ENCODE measurements at places on chromosomes 4 and X.

- DNase-seq, result no peak
Measured at GRCh38 chrX:107851215-107851614, 25.5 kb downstream of the MID2 start.

GRCh38 chr4:83010522-83011318, at the start of gene LIN54:
LIN54 (minus strand) TSS chr4:83010823; CDS start chr4:82984844, 25,979 bp downstream.
- peak; percentile 51 for DNase-seq

DNA sequence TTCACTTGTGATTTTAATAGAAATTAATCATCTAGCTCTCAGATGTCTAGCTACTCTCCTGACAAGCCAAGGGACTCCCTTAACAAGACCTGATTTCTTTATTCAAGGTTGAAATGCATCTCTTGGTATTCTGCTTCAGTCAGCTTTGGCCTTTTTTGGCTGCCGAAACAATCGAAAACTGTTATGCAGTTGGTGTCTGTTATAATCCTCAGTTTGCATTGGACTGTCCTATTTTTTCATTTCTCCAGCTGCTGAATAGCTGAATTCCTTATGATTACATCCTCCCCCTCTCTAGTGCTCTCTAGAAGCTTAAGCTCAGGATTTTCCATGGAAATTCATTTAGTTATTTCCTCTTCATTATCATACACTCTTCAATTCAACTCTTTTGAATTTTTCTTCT, 177.2 kb downstream of the TRIML1 start:
- no peak for DNase-seq

- DNase-seq, result no peak
Measured at GRCh38 chr4:101555341-101555880, 208.1 kb upstream of the PPP3CA start.

- DNase-seq, result peak; percentile 12
Measured at GRCh38 chr4:104966349-104967033, 180.2 kb upstream of the TET2 start.

- peak; percentile 23 for DNase-seq
Measured at GRCh38 chrX:38987198-38987651, 186.0 kb downstream of the MID1IP1 start.

GRCh38 chr4:82213485-82214417, 160.0 kb downstream of the HNRNPD start:
- no peak for DNase-seq

DNA sequence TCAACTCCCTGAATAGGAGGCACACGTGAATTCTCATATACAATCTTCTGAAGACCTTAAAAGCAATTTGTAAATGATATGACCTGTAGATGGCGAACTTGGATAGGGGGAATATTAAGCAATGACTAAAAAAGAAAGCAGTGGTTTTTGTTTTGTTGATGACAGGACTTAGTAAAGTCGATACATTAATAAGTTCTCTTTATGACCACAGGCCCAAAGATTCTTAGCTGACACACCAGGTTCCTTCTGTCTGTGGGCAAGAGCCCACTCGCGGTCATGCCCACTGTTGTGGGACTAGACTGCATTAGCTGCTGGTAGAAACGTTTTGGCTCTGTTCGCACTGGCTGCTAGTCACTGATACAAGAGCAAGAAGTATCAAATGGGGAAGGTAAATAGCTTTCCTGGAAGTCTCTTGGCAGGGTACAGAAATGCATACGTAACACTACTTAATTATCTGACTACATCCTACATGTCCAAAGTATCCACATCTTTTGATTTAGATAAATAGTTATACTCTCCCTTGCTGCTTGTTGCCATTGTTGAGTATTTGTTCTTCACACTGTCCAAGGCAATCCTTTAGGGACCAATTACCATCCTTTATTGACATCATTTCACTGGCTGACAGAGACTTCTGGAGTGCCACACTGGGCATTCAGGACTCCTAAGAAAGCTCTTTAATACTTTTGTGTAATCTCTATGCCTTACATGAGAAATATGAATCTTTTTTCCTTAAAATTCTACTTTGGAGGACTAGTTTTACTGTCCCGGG, 31.0 kb downstream of the ALPK1 start:
- peak; percentile 75 for DNase-seq

GRCh38 chr4:1789552-1789951, 3.5 kb upstream of the FGFR3 start:
- no peak for DNase-seq

GRCh38 chr4:137000432-137000831, 531.9 kb downstream of the PCDH18 start:
- peak; percentile 83 for DNase-seq

DNA sequence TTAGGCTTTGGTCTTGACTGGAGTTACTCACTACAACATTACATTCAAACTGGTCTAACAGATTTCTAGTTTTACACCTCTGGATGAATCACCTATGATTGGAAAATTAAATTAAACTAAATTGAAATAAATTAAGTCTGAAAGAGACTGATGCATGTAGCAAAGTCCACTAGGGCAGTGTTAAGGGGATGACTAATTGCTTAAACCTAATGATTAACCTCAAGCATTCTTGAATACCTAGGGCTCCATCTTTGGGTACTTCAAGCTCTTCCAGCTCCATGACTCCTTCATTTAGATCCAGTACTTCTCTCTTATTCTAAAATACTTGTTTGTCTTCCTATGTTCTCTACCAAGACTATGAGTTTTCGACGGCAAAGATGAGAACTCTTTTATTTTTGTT, 86.8 kb downstream of the SH2D1A start:
- DNase-seq, result no peak

DNA sequence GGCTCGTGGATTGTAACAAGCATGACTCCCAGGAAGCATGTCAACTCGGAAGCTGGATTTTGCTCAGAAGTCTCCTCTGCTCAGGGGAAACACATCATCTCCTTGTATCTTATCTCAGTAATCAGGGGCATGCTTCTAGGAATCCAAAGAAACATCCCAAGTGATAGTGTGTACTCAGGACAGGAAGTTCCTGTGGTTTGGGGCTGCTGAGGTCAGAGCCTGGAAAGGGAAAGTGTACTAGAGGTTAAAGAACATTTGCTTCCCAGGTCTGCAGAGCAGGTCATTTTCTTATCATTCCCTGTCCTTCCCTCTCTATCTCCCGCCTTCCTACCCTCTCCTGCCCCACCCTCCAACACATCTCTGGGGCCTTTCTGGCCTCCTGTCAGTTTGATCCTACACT, 38.8 kb downstream of the SLC34A2 start:
- no peak for DNase-seq

DNA sequence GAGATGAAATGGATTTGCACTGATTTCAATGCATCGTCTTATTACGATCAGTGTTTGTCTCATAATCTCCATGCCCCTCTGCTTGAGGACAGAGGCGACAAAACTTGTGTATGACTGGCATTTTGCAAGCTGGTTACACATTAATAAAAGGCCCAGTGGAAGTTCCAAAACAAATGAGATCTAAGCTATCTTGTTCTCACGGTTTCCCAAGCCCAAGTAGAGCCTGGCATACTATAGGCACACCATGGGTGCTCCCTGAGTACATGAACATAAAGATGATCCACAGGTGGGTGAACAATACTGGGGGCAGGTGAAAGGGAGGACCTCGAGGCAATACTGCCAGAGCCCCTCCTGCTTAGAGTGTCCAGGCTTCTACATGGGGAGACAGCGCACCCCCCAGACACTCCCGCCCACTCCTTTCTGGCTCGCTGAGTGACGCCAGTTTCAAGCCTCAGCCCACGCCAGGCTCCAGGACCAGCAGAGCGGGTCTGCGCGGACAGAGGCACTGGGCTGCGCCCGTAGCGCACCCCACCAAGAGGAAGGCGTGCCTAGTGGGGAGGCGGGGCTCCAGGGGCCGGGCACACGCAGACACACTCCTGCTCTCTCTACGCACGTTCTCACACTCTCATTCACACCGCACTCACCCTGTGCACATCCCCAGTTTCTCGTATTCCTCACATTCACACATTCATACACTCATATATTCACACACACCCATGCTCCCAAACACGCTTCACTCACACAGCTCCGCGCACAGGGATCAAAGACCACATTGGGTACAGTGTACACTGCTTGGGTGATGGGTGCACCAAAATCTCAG, 8.9 kb upstream of the GSX2 start:
- DNase-seq, result no peak

DNA sequence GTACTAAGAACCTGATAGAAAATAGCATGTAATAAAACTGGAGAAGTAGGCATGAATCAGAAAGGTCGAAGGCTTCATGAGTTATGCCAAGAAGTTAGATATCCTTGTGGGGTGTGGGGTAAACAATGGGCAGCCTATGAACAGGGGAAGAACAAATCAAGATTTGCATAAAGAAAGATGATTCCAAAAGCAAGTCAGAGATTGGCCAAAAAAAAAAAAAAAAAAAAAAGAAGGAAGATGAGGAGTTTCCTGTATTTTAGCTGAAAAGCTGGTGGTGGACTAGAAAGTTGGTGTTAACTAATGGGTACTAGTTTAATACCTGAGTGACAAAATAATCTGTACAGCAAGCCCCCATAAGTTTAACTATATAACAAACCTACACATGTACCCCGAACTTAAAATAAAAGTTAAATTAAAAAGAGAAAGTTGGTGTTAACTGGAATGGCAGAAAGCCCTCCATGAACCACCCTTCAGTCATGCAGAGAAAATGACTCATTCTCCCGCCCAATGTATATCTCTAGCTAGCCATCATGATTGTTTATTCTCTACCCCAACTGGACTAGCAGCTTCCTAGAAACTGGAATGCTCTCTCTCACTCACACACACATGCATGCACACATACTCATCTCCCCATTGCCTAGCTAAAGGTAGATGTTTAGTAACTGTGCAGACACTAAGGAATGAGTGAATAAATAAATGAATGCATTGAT, 41.7 kb downstream of the ATP11C start:
- DNase-seq, result no peak
